ENCODE measurements at places on chromosomes 2 and 18.

- DNase-seq, result no peak
Measured at GRCh38 chr2:108928660-108929377, 60.2 kb downstream of the EDAR start.

DNA sequence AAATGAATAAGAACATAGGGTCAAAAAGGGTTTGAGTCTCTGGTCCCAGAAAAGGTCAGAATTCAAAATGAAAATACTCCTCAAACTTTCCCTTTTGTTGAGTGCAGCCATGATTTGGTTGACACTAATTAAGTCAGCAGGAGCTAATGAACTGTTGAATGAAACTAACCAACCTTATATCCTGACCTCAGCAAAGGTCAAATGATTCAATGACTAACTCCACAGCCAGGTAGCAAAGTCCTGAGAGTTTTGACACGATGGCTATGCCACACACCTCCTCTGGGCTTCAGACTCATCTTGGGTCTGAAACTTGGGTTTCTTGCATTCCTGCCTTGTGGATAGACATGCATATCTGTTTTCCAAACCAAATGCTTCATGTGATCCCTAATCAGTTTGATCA, 172.3 kb downstream of the INO80D start:
- no peak for DNase-seq

DNA sequence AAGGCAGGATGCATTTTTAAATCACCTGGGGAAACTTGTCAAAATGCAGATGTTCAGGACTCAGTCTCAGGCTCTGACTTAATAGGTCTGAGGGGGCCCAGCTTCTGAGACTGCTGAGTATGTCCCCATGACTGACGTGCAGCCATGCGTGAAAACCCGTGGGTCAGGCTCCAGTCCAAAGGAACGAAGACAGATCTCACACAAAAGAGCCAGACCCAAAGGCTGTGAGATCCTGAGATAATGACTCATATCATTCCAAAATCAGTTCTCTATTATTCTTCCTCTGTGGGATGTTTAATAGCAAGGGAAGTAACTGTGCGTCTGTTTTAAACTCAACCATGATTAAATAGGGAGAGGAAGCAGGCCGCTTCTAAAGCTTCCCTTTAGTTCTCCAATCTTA, 107.4 kb upstream of the ACAA2 start:
- no peak for DNase-seq

DNA sequence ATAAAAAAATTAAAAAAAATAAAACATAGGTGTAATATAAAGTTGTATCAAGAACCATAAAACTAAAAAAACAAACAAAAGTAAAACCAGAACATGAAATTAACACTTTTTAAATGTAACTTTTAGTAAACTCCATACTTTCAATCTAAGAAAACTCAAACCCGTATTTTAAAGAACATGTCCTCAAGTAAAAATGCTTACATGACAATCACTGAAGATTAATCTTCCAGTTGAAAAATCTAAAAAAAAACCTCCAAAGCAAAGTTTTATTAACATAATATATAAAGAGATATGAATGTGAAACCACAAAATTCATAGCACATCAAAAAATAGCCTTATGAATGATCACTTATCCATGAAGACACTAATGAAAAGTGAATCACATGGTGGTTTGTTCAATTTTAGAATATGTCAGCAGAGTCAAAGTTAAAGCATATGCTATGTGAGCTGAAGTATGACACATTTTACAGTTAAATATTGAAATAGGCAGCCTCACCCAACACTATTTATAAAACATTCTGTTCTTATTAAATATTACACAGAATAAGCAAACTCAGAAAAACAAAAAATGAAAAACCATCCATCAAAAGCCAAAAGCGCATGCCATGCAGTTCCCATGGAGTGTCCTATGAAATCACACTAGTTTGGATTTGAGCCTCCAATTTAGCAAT, 23.1 kb upstream of the CHAC2 start:
- no peak for DNase-seq

DNA sequence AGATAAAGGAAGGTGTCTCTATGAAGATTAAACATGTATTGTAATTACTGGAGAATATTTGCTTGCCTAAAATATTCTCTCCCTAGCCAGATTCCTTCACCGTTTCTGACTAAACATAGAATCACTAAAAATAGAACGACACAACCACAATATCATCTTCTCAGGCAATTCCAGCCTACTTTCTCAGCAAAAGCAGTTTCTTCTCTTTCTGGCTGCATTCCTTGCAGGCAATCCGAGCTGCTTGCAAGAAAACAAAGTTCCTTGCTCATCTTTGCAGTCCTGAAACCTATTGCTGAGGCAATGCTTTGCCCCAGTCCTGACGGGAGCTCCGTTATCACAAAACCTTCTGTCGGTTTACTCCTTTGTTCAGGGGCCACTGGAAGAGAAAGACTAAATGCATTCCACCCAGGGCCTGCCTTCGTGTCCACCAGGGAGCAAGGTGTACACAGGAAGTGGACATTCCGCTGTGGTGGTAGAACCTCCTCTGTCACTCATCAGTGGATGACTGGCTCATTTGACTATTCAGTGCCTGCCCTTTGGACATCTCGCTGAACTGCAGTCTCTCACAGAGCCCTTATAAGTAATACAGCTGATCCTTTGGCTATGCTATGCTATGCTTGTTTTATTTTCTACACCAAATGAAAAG, 239.2 kb upstream of the DOK6 start:
- DNase-seq, result no peak

GRCh38 chr2:96565111-96565510, 28.6 kb downstream of the ARID5A start:
- DNase-seq, result no peak

DNA sequence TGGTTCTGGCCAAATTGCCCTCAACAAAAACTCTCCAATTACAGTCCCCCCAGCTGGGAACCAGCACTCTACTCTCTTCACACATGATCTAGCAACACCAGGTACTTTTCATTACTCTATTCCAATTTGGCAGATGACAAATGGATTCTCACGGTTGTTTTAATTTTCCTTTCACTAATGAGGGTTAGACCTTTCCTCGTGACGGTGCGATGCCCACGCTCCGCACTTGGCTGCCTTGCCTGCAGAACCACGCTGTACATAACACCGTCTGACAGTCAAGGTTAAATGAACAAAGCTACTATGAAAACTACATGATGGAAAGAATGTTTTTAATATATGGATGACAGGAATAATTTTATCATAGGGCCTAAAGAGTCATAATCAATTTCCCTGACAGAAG, 141.5 kb downstream of the FBXO15 start:
- no peak for DNase-seq

DNA sequence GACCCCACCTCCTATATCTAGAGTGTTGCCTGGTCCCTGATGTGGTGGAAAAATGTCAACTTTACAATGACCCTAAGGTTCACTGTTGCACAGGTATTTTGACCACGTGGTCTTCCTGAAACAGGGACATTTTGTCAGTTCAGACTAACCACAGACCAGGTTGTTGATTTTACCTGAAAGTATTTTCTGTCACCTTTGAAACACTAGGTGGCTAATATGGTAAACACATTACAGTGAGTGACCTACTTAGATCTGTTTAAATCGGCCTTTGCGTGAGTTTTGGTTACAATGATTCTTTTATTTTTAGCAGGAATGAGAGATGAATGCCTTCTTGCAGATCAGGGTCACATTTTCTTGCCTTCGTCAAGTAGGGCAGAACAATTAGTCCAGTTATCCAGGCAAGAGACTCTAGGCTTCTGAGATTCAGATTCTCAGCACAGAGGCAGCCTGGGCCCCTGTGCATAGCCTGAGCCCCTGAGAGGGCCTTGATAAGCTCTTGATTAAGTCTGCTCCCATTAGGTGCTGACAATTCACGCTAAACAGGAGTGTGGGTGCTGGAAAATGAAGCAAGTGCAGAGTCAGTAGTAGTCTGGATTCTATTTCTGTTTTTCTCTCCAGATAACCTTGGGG, 226.2 kb downstream of the KCNS3 start:
- DNase-seq, result no peak

GRCh38 chr2:47564129-47564528, 161.2 kb downstream of the MSH2 start:
- no peak for DNase-seq

DNA sequence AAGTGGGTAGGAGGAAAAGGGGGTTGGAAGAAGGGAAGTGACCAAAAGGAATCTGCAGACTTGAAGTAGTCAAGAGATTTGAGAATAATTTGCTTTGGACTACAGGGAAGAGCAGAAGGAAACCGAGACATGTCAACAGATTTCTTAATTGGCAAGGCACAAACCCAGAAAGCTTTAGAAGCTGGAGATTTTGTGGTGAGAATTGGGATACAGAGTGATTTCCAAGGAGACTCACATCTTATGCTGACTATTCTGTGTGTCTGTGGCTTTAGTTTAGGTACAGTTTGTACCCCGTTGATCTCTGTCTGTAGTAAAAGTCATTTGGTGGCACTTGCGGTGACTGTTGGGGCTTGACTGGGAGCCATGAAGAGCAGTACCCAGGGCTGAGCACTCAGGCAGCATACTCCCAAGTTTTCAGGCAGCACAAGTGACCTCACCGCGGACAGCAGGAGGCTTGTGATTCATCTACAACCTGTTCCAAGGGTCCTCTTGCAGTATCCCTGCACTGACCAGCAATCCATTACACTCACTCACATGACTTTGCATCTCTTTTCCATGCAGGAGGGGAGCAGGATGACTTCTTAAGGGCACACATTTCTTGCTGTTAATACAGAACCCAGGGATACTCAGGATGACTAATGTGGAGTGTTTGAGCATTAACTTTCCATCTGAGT, 97.1 kb upstream of the TNP1 start:
- no peak for DNase-seq

GRCh38 chr18:13164406-13164805, 54.2 kb upstream of the LDLRAD4 start:
- DNase-seq, result no peak

GRCh38 chr2:167191588-167191987, 303.3 kb downstream of the XIRP2 start:
- DNase-seq, result no peak

- DNase-seq, result peak; percentile 91
Measured at GRCh38 chr18:57051657-57052044, 95.2 kb upstream of the BOD1L2 start.

- DNase-seq, result peak; percentile 88
Measured at GRCh38 chr2:157751462-157752058, 122.9 kb upstream of the ACVR1C start.

DNA sequence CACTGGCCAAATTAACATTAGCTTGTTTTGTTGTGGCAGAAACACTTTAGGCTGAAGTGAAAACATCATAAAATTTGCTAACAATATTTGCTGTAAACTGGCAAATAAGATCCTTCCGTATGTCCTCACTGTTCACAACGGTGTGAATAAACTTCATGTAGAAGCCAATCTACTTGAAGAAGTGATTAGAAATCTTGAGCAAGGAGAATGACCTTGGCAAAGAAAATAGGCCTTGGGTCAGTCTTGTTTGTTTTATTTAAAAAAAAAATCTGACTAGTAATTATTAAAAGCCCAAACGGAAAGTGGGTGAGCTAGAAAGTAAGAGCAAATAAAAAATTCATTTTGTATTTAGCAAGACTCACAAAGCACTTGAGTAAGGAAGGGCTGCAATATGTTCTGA, 197.0 kb downstream of the CPS1 start:
- no peak for DNase-seq

- no peak for DNase-seq
Measured at GRCh38 chr2:239268549-239268948, 132.3 kb downstream of the HDAC4 start.

GRCh38 chr2:205657579-205657978, 24.7 kb upstream of the NRP2 start:
- DNase-seq, result no peak

GRCh38 chr18:46158499-46158898, 54.3 kb downstream of the HAUS1 start:
- no peak for DNase-seq

GRCh38 chr18:6683112-6683876, 46.2 kb upstream of the ARHGAP28 start:
- DNase-seq, result no peak

GRCh38 chr2:12192762-12193161, 446.3 kb downstream of the LPIN1 start:
- no peak for DNase-seq

GRCh38 chr2:148042219-148042618, 21.3 kb downstream of the MBD5 start:
- DNase-seq, result no peak

DNA sequence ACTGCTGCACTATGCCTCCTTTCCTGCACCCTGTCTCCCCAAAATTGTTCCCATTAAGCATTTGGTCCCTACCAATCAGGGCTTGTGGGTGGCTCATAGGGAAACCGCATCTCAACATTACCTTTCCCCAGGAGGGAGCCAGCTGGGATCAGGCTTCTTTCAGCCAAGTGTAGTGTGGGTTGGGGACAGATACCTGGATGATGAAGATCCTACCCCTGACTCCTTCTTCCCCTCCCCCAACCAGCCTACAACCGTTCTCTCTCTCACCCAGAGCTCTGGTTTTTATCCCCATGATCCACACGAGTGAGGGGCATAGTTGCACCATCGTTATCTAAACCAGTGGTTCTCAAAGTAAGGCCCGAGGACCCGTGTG, 40.0 kb downstream of the ACOXL start:
- DNase-seq, result no peak

- no peak for DNase-seq
Measured at GRCh38 chr2:107222466-107222865, 336.5 kb upstream of the ST6GAL2 start.

GRCh38 chr2:46157966-46158310, 139.3 kb upstream of the EPAS1 start:
- no peak for DNase-seq

DNA sequence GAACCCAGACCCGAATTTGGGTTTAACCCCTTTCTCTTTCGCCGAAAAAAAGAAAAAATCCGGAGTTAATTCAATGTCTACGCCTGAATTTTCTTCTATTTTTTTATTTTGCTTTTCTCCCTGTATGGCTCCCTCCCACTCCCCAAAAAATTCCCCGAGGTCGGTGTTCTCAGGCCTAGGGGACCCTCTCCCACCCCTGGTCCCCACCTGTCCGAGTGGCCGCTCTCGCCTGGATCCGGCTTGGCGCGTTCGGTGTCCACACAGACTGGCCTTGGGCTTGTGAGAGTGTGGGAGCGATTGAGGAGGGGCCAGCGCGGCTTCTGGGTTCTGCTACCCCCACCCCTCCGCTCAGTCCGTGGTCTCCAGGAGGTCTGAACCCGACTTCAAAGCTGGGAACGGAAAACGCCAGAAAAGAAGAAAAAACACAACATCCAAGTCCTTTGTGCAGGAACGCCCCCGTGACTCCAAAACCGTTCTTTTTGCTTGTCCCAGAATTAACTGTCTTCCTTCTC, 5.7 kb upstream of the EN1 start:
- no peak for DNase-seq

- no peak for DNase-seq
Measured at GRCh38 chr2:237869343-237870102, 10.1 kb downstream of the RAMP1 start.

- peak; percentile 54 for DNase-seq
Measured at GRCh38 chr2:138846216-138846821, 66.1 kb upstream of the NXPH2 start.

DNA sequence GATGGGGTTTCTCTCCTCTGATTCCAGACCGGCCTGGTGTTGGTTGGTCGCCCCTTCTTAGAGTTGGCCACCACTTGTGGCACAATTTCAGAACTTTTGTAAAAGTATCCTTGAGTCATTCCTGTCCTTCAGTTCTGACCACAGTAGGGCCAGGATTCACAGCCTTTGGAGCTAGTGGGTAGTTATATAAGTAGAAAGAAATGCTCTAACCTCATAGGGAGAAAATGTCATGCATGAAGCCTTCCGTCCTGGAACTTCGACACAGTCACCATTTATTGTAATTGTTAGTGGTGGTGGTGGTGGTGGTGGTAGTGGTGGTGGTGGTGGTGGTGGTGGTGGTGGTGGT, 65.4 kb downstream of the EPAS1 start:
- DNase-seq, result no peak

GRCh38 chr2:215693193-215693998, 257.5 kb upstream of the FN1 start:
- no peak for DNase-seq

All from COR-L47 (cell line).